ENCODE measurements at places on chromosomes 1 and 21.

DNA sequence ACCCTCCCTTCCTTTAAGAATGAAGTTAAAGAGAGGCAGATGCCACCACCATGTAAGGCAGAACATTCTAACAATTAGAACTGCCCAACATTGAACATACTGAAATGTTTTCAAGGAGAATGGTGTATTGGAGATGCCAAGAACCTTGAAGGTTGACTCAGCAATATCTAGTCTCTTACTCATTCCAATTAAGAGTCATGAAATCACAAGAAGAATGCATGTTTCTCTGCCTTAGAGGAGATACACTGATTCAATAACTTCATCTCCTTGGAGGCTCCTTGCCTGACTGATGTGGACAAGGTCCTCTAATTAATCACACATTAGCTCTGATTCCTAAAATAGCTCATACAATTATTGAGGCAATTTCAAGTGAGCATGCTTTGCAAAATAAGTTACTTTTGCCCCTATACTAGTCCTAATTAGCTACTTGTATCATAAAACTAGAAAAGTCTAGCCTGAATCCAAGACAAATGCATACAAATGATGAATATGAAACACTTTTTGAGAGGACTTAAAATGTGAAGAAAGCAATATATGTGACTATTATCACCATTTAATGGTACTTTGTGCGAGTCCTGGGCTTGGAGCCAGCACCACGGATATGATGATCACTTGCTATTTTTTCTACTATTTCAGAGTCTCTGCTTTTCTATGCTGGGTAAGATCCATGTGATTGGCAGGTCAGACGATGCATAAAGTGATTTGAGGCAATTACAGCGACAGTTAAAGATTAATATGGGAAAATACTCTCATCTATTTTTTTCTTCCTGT is 114.5 kb downstream of the DSCAM start:
- DNase-seq: no peak

DNA sequence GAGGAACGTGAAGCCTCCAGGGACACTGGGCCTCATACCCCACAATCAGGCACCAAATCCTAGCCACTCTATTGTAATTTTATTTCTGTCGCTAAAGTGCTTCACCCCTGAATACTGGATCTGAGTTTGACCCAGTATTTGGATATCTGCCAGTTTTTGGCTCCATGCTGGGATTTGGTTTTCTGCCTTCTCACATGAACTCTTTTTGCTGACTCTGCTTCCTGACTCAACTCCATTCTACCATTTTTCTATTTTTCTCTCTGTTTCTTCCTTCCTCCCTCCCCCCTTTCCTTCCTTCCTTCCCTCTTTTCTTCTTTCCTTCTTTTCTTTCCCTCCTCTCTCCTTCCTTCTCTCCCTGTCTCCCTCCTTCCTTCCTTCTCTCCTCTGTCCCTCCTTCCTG is 151.3 kb upstream of the GJB5 start:
- DNase-seq: no peak

- no peak for DNase-seq
Measured at GRCh38 chr1:106746448-106747085, 309.9 kb upstream of the PRMT6 start.

- no peak for DNase-seq
Measured at GRCh38 chr1:93999840-94000415, 90.7 kb upstream of the GCLM start.

- no peak for DNase-seq
Measured at GRCh38 chr1:111735321-111735720, 3.9 kb downstream of the INKA2 start.

- peak; percentile 2 for DNase-seq
Measured at GRCh38 chr1:225809842-225810578, at the start of gene EPHX1. TSS of gene EPHX1 (plus strand) at chr1:225810124. CDS start at chr1:225828730, 18,606 bp downstream.

- no peak for DNase-seq
Measured at GRCh38 chr1:160646711-160647328, at the start of gene SLAMF1. TSS of gene SLAMF1 (minus strand) at chr1:160647044. CDS start at chr1:160646945, 99 bp downstream.

DNA sequence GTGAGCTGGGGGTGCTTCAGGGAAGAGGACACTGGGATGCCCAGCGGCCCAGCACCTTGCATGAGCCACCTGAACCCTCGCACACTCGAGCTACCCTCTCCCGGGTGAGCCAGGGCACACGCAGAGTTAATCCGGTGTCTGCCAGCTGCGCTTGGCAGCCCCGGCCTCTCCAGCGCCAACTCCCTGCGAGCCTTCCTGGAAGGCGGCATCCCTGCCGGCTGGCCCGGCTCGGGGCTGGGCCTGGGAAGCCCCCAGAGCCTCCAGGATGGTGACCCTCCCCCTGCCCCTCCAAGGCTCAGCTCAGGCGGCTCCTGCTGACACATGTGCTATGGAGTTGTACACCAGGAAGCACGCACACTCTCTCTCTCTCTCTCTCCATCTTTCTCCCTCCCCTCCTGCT is 48.7 kb downstream of the RAP1GAP start:
- DNase-seq: no peak

GRCh38 chr1:34070201-34070836 is 94.7 kb downstream of the CSMD2 start:
- no peak for DNase-seq

- no peak for DNase-seq
Measured at GRCh38 chr1:33460947-33461629, 11.4 kb upstream of the ZSCAN20 start.

- no peak for DNase-seq
Measured at GRCh38 chr1:22773981-22774832, 63.6 kb downstream of the EPHB2 start.

- no peak for DNase-seq
Measured at GRCh38 chr1:65997693-65998092, 205.0 kb downstream of the PDE4B start.

DNA sequence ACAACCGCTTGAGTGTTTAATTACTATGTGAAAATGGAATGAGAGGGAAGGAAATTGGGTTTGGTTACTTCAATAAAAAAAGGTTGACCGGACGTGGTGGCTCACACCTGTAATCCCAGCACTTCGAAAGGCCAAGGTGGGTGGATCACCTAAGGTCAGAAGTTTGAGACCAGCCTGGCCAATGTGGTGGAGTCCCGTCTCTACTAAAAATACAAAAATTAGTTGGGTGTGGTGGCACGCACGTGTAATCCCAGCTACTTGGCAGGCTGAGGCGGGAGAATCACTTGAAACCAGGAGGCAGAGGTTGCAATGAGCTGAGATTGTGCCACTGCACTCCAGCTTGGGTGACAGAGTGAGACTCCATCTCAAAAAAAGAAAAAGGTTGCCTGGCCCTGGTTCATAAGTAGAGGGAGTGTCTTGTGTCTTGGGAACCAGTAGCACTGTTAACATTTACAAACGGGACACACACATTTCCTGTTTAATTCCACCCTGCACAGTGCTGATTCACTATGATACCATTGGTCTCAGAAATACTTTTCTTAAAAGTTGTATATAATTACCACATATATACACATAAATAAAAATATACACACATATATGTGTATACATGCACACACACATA is 27.6 kb upstream of the CLDN14 start:
- no peak for DNase-seq

DNA sequence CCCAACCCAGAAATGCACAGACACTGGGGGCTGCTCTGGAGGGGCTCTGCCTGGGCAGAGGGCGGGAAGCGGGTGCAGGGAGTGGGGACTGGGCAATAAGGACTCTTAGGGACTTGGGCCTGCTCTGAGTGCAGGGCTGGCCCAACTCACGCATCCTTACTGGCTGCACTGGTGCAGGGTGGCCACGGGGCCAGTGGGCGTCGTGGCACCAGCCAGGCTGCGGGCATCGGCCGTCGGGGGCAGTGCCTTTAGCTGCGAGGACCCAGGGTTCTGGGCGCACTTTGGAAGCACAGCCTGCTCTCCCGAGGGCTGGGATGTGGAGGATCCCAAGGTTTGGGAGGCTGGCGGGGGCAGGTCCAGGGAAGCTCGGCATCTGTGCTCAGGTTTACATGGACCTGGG is 27.1 kb upstream of the TTLL10 start:
- DNase-seq: no peak

GRCh38 chr1:67285780-67286488 is 21.7 kb upstream of the IL12RB2 start:
- no peak for DNase-seq

GRCh38 chr1:228866468-228866867 is 131.2 kb downstream of the RHOU start:
- DNase-seq: no peak

GRCh38 chr1:234963180-234963903 is 165.3 kb downstream of the TOMM20 start:
- peak; percentile 71 for DNase-seq

GRCh38 chr1:178379807-178380206 is 117.0 kb downstream of the CLEC20A start:
- no peak for DNase-seq

DNA sequence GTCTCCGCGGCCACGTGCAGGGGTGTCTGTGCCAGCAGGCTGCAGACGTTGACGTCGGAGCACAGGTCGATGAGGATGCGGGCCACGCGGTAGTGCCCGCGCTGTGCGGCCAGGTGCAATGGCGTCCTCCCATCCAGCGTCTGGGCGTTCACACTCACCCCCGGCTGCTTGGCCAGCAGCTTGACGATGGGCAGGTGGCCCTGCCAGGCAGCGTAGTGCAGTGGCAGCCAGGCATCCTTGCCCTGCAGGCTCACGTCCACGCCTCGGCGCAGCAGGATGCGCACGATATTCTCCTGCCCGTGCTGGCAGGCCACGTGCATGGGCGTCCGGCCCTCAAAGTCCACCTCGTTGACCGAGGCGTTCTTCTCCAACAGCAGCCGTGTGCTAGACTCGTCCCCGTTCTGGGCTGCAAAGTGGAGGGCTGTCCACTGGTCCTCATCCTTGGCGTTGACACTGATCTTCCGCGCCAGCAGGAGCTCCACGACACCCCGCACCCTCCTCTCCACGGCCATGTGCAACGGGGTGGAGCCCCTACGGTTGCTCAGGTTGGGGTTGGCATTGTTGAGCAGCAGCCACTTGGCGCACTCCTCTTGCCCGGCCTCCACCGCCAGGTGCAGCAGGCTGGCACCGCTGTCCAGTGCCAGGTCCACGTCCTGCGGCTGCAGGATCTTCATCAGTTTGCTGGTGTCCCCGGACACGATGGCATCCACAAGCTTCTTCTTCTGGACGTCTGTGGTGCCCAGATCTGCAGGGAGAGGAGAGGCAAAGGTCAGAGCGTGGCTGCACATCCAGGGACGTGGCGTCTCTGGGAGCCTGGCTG is 25.4 kb downstream of the RIPK4 start:
- no peak for DNase-seq

- DNase-seq: no peak
Measured at GRCh38 chr1:15826810-15827507, 19.5 kb upstream of the UQCRHL start.

Data from stimulated activated CD4-positive, alpha-beta T cell treated with anti-CD3 and anti-CD28 coated beads, TNF-alpha, amount 100 ng/mL, for 1 hour (primary cell).